Tongue (tissue), 3 donors: ENCODE measurements at places on chromosomes 6 and 20.

GRCh38 chr6:36760685-36761435 lies 63.2 kb downstream of the RAB44 start:
- no peak for DNase-seq

DNA sequence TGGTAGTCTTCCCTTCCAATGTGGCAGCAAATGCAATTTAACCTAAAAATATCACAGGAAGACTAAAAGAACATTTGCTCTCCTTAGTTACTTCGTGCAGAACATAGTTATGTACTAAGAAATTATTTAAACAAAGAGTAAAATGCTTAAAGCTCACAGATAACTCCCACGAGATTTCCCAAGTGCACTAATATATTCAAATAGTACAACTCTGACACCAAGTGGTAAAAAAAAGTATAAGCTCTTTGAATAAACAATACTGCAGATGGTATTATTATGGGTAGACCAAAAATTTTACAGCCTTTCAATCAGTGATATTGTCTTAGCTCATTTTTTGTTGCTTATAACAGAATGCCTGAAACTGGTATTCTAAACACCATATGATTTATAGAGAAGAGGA lies 52.8 kb upstream of the FILIP1 start:
- DNase-seq, result peak; percentile 22

- DNase-seq, result no peak
Observed at GRCh38 chr6:58290177-58290576, 972.7 kb downstream of the PRIM2 start.

GRCh38 chr20:16428112-16428511 lies 145.1 kb downstream of the KIF16B start:
- no peak for DNase-seq

- no peak for DNase-seq
Observed at GRCh38 chr6:1773700-1774099, 164.0 kb downstream of the FOXC1 start.

- DNase-seq, result no peak
Observed at GRCh38 chr6:116301104-116301503, 21.4 kb upstream of the TSPYL1 start.

GRCh38 chr20:37502654-37503053 lies 18.4 kb upstream of the NNAT start:
- DNase-seq, result no peak

DNA sequence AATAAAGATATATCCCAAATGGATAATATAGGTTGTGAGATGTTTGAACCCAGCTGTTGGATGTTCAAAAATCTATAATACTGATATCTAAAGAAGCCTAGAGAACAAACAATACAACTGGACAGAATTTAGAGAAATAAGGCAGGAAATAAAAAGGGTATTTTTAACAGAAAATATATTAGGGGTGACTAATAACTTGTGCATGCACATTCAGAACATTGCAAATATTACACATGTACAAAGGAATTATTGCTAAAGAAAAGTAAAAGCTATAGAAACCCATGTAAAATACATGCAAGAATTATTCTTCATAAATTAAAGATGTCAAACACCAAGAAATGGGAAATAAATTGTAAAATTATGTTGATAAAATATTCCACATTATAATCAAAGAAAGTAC lies 32.7 kb upstream of the HCRTR2 start:
- DNase-seq, result no peak

- no peak for DNase-seq
Observed at GRCh38 chr20:63668351-63668750, 10.2 kb downstream of the RTEL1 start.

- DNase-seq, result peak; percentile 48
Observed at GRCh38 chr20:36572701-36573102, 695 bp upstream of the TGIF2 start.

GRCh38 chr6:132446141-132446854 lies 45.0 kb upstream of the MOXD1 start:
- DNase-seq, result no peak

- no peak for DNase-seq
Observed at GRCh38 chr6:102936959-102937358, 1543.5 kb downstream of the GRIK2 start.
